ENCODE measurements at places on chromosomes 2 and 18.

GRCh38 chr2:37361994-37362698 lies 17.7 kb downstream of the QPCT start:
- DNase-seq: no peak

- no peak for DNase-seq
These were observed 76.5 kb downstream of the RAD51AP2 start for GRCh38 chr2:17441790-17442189.

- DNase-seq: no peak
These were observed 249.8 kb downstream of the NBAS start for GRCh38 chr2:15311201-15311907.

GRCh38 chr18:25075783-25076182 lies 276.2 kb downstream of the ZNF521 start:
- no peak for DNase-seq

DNA sequence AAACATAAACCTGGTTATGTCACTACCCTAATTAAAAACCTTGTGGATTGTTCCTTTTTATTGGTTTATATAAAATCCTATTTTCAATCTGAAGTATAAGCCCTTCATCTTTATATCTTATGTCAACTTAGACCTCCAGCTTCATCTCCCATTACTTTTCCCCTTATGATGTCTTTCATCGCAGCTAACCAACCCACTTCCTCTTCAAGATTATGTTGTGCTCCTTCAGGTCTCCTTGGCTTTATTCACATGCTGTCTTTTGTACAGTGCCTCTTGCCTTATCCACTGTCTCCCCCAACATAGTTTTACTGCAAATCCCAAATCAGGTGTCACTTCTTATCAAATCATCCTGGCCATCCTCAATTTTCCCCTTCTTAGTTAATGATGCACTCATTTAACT lies 25.9 kb downstream of the MBD5 start:
- DNase-seq: no peak

DNA sequence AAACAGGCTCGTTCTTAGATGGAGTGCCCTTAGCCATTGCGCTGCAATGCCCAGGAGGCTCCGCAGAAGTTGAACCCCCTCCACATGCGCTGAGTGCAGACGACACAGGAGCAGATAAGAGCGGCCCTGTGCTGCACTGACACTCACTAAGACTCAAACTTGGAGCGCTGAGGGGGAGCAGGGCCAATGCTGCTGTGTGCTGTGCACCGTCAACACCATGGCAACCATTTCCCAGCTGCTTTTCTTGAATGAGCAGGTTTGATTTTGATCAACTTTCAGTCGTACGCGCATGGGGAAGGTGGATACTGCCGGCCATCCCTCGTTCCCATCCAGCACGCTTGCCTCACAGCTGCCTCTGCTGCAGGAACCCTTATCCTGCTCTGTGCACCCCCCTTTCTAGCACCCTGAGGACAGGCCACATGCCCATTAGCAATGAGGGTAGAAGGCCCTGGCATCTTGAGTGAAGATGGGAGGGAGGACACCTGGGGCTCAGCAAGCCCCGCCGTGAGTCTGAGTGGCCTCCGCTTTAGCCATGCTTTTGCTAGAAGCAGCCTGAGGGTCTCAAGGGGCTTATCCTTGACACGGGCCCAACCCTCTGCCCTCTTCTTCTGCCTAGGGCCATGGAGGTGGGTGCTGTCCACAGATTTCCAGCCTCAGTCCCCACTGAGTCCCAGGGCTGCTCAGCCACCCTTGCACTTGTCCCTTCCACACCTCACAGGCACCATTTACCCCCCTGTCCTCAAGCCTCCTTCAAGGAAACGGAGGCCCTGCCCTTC lies 271.9 kb downstream of the PHLPP1 start:
- no peak for DNase-seq

Data from NCI-H226 (cell line).